ENCODE measurements at places on chromosomes 3 and 15.

DNA sequence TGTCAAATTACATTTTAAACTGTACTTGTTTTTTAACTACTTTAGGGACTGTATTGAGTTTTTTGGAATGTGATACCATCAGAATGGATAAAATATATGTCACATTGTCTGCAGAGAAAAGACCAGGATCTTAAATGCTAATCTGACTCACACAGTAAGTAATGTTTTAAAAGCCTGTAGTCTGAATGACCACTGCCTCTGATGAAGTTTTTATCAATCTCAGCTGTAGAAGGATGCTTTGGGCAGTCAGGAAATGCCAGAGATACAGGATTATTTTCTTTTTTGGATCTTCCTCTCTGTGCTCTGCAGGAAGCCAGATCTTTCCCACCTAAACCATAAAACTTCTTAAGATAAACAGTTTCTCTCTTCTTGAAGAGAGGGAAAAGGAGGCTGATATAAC lies 73.1 kb upstream of the PRTG start:
- DNase-seq: no peak

- no peak for DNase-seq
These were observed 89.8 kb upstream of the SLC2A2 start for GRCh38 chr3:171116365-171116764.

DNA sequence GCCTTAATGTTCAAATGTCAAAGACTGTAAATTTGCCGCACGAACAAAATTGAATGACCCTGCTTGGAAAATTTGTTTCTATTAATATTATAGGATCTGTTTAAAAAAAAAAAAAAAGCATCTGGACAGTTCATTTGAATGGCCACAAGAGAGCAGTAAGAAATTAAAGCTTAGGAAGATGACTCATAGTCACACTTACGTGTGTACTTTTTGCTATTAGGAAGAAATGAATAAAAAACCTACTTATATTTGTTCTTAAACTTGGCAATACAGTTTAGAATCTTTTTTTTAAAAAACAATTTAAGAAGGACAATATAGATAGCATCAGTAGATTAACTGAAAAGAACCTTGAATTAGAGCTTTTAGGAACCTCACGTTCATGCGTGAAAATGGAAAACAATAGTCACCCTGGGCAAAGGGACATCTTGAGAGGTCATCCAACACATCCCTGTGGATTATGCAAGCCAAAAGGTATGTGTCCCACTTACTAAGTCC lies 621.8 kb downstream of the MECOM start:
- DNase-seq: peak; percentile 76

DNA sequence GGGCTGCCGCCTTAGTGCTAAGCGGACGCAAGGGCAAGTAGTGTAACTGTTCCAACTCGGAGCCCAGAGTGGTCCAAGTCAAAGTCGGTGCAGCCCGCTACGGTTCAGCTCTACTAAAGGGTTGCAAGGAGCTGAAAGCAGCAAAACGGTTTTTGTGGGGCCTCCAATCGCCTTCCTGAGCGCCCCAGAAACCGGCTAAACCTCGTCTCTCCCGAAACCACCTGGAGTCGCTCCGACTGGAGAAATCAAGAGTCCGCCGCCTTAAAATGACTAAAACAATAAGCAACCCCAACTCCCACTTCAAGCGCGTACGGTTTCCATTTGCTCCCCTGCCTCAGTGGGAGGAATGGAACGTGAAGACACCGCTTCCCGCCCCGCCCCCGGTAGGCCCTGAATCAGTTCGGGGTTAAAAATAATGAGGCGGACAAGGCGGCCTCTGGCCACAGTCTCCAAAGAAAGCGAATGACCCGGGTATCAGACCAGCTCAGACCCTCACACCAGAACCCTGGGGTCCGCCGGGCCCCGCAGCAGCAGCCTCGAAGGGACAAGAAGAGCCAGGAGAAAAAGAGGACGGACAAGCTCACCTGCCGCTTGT lies 401 bp downstream of the SEC11A start:
- DNase-seq: no peak

DNA sequence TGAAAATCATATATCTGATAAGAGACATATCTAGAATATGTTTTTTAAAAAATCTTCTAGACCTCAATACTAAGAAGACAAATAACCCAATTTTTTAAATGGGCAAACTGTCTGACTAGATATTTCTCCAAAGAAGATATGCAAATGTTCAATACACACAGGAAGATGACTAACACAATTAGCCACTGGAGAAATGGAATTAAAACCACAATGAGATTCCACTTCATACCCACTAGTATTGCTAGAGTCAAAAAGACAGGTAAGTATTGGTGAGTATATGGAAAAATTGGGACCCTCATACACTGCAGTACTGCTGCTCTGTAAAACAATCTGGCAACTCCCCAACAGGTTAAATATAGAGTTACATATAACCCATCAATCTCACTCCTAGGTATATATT lies 33.1 kb upstream of the TOPAZ1 start:
- no peak for DNase-seq

DNA sequence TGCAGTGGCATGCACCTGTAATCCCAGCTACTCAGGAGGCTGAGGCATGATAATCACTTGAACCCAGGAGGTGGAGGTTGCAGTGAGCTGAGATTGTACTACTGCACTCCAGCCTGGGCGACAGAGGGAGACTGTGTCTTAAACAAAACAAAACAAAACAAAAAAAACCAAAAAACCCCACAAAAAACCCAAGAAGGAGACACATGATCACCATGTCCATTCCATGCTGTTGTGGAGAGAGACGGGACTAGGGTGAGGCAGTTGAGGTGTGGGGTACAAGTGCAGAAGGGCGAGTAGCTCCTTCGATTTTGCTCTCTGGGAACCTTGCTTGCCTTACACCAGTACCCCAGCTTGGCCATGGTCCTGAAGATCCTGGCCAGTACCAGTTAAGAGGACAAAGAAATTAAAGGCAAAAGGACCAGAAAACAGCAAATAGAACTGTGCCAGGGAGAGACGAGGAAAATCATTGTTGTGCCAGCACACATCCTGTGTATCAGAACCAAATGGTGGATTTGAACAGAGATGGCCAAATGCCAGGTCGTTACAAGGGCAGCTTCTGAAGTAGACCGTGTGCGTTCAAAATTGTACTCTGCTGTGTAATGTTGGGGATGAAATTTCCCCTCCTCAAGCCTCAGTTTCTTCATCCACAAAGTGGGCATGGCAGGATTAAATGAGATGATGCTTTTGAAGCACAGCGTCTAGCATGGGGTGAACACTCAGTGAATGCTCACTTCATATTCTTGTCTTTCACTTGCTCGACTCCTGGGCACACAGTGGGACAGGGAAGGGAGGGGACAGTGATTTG lies 42.9 kb upstream of the CTSH start:
- DNase-seq: no peak

- no peak for DNase-seq
These were observed 36.6 kb downstream of the CLEC3B start for GRCh38 chr3:45062697-45063070.

DNA sequence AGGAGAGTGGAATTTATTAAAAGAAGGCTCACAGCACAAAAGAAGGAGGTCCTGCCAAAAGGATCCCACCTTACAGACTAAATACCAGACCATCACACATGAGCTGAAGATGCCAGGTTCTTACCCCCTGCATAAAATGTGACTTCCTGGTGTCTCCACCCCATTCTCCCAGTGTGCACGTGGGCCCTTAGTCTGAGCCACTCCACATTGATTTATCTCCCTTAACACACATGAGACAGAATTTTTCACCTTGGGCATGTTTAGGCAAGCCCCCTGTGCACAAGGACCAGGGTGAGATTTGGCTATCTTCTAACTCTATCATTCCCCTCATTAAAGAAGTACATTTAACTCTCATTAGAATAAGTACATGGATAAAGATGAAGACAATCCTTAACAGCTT lies 916.7 kb downstream of the PLOD2 start:
- no peak for DNase-seq
